NCI-H2029 (cell line): ENCODE measurements at places on chromosomes 7 and 10.

GRCh38 chr10:93954299-93954698, 39.4 kb upstream of the PLCE1 start:
- no peak for DNase-seq

DNA sequence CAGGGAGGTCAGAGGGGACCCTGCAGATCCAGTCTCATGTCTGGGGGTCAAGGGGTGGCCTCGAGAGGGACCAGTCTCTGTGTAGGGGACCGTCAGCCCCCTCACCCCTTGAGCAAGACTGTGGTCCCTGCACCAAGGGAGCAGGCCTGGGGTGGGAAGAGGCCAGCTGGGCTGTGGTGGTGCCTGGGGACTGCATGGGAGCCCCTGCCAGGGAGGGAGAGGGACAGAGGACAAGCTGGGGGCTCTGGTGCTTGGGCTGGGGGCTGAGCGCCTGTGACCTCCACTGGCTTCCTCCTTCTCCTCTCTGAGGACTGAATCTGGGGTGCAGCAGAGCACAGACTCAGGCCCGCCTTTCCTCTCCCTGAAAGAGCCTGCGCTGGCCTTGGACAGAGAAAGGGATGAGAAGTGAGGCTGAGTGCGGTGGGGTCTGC, 771 bp upstream of the PILRB start:
- no peak for DNase-seq

- no peak for DNase-seq
Observed at GRCh38 chr10:4170633-4171314, 385.8 kb upstream of the KLF6 start.

DNA sequence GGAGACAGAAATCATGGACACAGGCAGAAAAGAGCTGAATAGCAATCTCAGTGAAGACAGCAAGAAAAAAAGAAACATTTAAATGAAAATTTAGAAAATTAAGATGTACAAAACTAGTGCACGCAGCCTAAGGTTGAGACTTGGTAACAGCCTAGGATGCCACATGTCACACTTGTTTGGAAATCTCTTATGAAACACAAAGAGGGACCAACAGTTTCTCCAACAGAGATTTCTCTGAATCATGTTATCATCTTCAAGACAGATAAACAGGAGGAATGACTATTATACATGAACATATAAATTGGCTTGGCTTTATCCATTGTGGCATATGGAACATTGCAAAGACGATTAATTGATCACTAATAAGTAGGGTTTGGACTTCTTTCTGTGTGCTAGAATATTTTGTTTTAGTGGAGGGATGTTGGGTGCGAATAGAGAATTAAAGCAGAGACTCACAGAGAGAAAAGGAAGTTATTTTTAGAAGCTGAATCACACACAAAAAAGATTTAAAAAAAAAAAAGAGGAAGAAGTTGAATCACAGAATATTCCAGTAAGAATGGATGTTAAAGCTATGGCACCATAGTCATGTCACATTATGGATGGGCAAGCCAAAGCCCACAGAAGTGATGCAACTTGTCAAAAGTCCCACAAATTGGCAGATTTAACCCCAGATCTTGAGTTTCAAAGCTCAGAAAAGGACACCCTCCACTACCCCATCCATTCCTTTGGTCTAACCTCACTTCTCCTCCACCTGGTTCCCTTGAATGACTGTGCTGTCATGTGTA, 91.6 kb downstream of the MYOF start:
- DNase-seq, result no peak

GRCh38 chr10:133187091-133187905, 27.3 kb downstream of the KNDC1 start:
- no peak for DNase-seq

- no peak for DNase-seq
Observed at GRCh38 chr10:112663234-112664125, 216.5 kb downstream of the VTI1A start.

GRCh38 chr10:132687893-132688579, 97.9 kb downstream of the NKX6-2 start:
- DNase-seq, result no peak

- no peak for DNase-seq
Observed at GRCh38 chr10:48531486-48531885, 73.4 kb downstream of the ARHGAP22 start.

DNA sequence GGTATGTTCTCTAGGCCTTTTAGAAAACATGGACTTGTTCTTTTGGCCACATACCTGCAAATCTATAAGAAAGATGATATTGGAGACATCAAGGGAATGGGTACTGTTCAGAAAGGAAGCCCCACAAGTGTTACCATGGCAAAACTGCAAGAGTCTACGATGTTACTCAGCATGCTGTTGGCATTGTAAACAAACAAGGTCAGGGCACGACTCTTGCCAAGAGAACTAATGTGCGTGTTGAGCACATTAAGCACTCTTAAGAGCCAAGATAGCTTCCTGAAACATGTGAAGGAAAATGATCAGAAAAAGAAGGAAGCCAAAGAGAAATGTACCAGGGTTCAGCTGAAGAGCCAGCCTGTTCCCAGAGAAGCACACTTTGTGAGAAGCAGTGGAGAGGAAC, 37.1 kb downstream of the SDK1 start:
- peak; percentile 43 for DNase-seq

DNA sequence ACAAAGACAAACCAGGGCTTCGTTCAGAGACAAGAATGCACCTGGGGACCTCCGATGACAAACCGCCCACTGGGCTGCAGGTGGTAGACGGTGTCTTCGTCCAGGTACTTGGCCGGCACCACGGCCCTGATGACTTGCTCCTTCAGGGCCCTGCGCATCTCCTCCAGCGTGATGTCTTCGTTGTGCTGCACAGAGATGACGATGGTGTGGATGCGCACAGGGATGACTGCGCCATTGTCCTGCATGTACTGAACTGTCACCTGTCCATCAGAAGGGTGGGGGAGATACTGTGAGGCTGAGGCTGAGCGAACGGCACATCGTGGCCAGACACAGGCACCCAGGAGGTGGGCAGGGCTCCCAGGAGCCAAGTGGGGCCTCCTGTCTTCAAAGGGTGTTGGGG, 13.1 kb downstream of the MAT1A start:
- DNase-seq, result no peak

DNA sequence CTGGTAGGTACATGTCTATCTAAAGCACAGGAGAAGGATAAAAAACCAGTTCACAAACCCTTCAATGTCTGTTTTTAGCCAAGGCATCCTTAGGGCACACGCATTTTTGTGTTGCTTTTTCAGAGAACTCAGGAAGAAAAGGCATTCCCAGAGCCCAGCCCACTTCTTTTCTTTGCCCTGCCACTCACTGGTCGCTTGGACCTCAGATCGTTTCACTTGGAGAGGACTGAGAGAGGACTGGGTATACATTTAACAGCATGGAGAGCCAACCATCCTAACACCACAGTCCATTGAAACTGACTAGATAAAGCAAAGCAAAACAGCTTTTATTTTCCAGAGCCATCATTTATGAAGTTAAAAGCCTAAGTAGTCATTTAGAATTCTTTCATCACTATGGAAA, 194.2 kb downstream of the CAMK1D start:
- DNase-seq, result no peak

- no peak for DNase-seq
Observed at GRCh38 chr7:93843260-93843659, 47.3 kb downstream of the TFPI2 start.

DNA sequence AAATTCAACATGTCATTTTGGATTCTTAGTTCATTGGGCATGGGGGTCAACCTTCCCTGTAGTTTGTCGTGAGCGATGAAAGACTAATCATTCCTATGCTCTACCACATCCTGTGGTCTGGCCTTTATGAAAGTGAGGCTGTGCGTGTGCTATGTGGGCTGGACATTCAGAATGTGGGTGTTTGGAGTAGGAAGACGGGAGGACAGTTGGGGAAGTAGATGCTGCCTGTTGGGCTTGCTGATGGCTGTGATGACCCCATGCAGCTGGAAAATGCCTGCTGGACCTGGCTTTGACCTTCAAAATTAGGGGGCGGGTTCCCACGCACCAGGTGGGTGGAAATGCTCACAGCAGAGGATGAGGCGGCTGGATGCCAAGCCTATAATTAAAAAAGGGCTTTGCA, 90.9 kb upstream of the MKI67 start:
- no peak for DNase-seq

- DNase-seq, result no peak
Observed at GRCh38 chr10:127836966-127837365, 55.8 kb downstream of the CLRN3 start.

DNA sequence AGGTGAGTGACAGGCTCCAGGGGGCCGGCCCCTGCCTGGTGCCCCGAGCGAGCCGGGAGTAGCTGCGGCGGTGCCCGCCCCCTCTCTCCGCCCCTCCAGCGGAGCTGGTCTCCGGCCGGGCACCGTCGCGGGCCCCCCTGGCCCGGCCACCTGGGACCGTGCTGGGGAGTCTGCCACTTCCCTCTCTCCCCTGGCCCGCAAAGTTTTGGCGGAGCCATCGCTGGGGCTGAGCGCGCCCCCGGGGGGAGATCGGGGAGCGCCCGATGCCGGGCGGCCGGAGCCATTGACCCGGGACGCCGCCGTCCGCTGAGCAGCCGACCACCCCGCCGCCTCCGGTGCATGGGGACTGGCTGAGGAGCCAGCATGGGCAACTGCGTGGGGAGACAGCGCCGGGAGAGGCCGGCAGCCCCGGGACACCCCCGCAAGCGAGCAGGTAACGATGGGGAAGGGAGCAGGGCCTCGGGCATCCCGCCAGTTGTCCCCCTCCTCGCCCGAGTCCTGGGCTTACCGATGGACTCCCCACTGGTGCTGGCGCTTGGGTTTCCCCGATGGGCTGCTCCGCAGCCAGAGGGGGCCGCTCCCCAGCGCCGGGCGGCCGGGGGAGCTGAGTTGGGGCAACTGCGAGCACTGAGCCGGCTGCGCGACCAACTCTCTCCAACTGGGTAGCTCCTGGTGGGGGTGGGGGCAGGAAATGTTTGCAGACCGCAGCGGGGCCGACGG, at the start of gene UBTD1:
UBTD1 (plus strand) TSS at position 84 of the 720 bp plus-strand sequence; CDS start at position 364, 280 bp downstream.
- no peak for DNase-seq

GRCh38 chr7:55194522-55194921, 170.6 kb upstream of the LANCL2 start:
- DNase-seq, result no peak

GRCh38 chr10:73744664-73744975, 448 bp downstream of the SEC24C start:
- DNase-seq, result no peak

GRCh38 chr10:71220689-71221540, 8.5 kb downstream of the UNC5B start:
- no peak for DNase-seq

- no peak for DNase-seq
Observed at GRCh38 chr7:142440219-142440905, 182.5 kb upstream of the PRSS58 start.

- no peak for DNase-seq
Observed at GRCh38 chr7:40733578-40733977, 598.8 kb downstream of the SUGCT start.

DNA sequence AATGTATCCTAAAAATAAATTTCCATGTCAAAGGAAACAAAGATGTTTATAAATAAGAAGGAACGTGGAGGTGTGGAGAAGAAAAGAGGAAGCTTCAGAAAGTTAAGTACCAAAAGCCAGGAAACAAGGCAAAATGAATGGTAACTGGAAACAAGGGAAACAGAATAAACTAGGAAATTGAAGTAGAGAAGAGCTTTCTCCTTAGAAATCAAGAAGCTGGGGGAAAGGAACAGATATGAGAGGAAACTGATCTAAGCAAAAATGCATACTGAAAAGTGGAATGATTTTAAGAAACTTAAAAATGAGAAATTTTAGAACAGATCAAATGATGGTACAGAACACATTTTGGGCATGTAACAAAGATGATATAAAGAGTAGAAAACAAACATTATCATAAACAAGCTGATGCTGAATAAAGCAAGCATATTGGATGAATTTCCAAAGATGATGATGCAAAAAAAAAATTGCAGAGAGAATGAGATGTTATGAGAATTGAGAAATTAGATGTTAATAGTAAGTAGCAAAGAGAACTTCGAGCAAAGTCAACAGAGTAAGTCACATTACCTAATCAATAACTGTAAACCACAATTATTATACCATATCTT, 1.9 kb downstream of the BRAF start:
- DNase-seq, result no peak

GRCh38 chr10:43904844-43905243, 256.2 kb upstream of the ZNF32 start:
- no peak for DNase-seq

DNA sequence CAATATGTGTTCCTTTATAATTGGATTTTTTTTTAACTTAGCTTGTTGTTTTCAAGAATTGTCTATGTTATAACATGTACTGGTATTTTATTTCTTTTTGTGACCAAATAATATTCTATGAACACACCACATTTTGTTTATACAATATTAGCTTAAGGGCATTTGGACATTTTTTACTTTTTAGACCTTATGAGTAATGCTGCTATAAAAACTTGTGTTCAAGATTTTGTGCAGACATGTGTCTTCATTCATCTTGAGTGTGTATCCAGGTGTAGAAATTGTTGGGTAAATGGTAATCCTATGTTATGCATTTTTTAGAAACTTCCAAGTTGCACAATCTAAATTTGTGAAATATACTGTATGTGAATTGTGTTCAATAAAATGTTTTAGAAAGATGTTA, 936.7 kb downstream of the CCSER2 start:
- no peak for DNase-seq

GRCh38 chr10:103442031-103442461, 10.1 kb downstream of the CALHM2 start:
- DNase-seq, result no peak

GRCh38 chr7:55427342-55427741, 62.2 kb downstream of the LANCL2 start:
- DNase-seq, result no peak

- DNase-seq, result no peak
Observed at GRCh38 chr7:91843831-91844230, 36.7 kb downstream of the MTERF1 start.

- DNase-seq, result no peak
Observed at GRCh38 chr10:72812415-72812752, 81.2 kb upstream of the OIT3 start.

DNA sequence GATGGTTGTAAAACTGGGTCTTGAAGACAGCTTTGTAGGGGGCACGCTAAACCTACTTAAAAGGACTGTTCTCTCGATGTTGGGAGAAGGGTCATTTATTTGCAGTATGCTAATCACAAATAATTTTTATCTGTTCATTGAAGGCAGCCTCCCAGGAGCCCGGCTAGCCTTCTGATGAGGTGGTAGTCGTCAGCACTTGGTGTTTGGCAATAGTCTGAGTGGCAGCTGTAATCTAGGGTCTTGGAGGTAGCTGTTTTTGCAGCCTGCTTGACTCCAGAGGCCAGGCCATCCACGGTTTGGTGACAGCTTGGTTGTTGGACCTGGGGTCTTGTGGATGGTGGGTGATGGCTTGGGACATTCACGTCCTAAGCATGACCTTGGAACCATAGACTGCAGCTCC, 2.2 kb downstream of the GTF2IRD1 start:
- DNase-seq, result no peak

- no peak for DNase-seq
Observed at GRCh38 chr7:84547331-84547730, 352.7 kb upstream of the SEMA3A start.
